Naive thymus-derived CD4-positive, alpha-beta T cell (primary cell): ENCODE measurements at places on chromosomes 16 and 17.

GRCh38 chr16:71631776-71632175 lies 5.8 kb downstream of the MARVELD3 start:
- no peak for DNase-seq

DNA sequence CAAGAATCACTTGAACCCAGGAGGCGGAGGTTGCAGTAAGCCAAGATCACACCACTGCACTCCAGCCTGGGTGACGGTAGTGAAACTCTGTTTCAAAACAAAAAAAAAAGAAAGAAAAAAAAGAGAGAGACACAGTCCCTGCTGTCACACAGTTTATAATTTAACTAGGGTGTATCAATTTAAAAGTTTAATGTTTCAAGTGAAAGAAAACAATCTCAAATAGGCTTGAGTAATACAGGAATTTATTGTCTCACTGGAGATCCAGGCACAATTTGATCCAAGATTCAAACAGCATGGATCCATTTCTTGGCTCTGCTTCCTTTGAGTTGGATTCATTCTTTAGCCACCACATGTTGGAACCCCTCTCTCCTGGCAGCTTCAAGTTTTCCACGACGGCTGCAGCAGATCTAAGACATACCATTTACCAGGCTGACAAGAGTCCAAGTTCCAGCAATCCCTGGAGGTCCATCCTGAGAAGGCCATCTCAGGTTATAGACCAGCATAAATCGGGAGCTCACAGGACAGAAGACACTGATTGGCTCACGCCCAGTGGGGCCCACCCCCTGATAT lies 97.5 kb downstream of the YPEL2 start:
- no peak for DNase-seq

DNA sequence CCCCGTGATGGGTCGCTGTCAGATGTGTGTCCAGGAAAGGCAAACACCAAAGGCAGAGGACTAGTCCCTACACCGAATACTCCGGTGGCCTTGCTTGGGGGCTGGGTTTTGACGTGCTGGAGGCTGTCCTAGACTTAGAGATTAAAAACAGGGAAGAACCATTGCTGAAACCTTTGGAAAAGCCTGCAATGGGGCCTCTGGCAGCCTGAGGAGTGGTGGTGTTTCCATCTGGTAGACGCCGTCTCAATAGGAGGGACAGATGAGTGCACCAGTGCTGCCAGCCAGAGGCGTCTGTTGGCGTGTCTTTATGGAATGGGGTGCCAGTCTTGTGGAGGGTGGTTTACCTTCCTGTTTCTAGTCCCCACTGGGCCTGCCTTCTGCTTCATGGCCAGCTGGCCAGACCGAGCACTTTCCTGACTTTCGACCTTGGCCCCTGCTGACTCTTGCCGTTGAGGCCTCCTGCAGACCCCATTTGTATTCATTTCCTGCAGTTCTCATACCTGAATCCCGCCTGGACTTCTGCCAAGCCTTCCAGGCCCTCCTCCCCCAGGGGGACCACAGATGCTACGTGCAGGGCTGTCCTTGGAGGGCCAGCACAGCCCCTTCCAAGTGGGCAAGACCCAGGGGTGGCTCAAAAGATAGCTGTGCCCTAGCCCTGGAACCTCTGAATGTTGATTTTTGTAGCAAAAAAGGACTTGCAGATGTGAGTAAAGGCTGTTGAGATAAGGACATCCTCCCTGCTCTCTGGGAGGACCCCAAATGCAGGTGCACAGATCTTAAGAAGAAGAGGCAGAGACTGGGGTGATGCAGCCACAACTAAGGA lies 1.9 kb upstream of the DNASE1 start:
- no peak for DNase-seq

GRCh38 chr17:14133104-14133503 lies 63.8 kb downstream of the COX10 start:
- DNase-seq = no peak

GRCh38 chr16:84047206-84047605 lies 4.6 kb upstream of the SLC38A8 start:
- no peak for DNase-seq

- no peak for DNase-seq
Measured at GRCh38 chr16:64392456-64392855, 729.4 kb downstream of the CDH11 start.

DNA sequence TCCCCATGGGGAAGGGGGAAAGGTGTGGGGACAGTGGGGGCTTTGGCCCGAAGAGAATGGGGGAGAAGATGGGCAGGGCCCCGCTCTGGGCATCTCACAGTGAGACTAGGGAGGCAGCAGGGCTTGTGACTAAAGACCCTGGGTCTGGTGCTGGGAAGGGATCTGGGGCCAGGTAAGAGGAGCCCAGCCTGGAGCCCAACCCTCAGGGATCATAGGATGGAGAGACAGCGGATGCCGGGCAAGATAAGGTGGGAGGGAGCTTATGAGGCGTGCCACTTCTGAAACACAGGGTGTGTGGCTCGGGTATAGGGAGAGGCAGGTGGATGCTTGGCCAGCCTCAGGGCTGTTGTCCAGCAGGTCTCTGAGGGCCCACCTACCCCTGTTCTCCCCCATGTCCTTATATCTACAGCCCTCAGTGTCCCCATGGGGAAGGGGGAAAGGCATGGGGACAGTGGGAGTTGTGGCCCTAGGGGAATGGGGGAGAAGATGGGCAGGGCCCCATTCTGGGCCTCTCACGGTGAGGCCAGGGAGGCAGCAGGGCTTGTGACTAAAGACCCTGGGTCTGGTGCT lies 15.4 kb downstream of the USP6 start:
- DNase-seq = no peak

DNA sequence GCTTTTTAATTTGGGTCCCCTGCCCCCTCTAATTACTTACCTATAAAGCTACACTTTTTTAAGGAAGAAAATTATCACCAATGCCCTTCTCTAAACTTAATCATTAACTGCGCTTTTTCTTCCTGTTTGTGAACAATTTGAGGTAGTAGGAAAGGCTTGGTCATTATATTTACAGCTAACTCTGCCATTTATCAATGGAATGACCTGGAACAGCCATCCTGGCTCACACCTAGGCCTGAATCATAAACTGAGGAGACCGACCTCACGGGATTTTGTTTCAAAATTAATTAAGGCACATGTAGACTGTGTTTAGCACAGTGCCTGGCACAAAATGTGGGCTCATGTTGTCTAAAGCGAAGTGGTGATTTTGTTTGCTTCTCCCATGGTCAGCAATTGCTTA lies 15.4 kb upstream of the DYNLRB2 start:
- DNase-seq = no peak

DNA sequence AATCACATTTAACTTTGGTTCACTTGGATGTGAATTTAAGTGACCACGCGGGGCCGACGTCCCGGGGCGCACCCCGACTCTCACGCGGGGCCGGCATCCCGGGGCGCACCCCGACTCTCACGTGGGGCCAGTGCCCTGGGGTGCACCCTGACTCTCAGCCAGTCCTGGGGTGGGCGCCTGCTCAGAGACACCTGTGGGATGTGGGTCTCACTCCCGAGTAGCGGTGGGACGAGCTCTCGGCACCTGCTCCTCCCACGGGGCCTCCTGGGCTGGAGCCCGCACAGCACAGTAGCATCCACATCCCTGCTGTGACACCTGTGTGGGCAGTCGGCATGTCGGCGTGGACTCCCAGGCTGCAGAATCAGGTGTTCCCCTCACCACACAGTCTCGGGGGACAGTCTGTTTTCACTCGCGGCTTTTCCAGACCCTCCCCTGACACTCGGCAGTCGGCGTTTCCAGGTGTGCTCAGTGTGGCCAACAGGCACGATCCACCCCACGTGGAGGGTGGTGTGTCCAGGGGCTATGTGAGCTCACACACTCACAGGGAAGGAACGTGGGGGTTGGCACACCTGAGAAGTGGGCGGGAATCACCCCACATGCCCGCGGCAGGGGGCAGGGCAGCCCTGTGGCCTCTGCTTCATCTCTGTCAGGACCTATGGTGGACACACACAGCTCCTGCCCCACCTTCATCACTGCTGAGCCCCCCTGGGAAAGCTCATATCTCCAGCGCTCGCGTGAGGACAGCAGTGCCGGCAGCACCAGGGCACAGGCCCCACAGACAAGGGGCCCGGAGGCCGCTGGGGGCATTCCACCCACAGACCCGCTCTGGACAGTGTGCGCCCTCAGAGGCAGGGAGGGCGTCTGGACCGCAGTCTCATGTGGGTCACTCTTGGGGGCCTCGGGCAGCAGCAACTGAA lies 51.8 kb downstream of the LMF1 start:
- no peak for DNase-seq

- DNase-seq = no peak
Measured at GRCh38 chr17:44584443-44584842, 27.2 kb downstream of the FZD2 start.

DNA sequence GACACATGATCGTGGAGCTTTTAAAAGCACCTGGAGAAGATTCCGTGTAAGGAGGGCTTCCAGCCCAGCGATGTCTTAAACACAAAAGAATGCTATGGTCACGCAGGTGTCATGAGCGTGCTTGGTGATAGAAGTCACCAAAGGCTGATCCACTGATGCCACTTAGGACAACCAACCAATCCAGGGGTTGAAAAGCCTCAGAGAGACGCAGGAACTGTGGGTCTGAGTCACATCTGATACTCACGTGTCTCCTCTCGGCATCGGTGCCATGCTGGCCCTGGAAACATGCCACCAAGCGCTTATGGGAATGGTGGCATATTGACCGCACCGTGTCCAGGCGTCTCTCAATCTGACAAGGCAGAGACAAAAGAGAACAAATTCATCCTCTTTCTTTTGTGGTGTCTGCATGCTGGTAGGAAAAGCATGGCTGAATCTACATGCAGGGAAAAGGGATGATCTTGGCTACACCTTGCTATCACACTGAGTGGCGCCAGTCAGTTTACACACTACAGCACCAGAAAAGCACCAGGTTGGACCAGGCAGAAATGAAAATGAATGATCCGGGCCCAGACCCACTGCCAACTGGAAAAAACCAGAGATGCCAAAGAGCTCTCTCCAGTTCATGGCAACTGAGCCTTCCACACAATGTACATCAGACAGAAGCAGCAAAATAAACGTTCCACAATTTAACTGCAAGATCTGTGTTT lies 38.0 kb downstream of the ARHGAP17 start:
- no peak for DNase-seq

GRCh38 chr17:18925187-18925586 lies 26.8 kb upstream of the SLC5A10 start:
- DNase-seq = peak; percentile 38

- no peak for DNase-seq
Measured at GRCh38 chr17:51479303-51479702, 219.0 kb downstream of the UTP18 start.

DNA sequence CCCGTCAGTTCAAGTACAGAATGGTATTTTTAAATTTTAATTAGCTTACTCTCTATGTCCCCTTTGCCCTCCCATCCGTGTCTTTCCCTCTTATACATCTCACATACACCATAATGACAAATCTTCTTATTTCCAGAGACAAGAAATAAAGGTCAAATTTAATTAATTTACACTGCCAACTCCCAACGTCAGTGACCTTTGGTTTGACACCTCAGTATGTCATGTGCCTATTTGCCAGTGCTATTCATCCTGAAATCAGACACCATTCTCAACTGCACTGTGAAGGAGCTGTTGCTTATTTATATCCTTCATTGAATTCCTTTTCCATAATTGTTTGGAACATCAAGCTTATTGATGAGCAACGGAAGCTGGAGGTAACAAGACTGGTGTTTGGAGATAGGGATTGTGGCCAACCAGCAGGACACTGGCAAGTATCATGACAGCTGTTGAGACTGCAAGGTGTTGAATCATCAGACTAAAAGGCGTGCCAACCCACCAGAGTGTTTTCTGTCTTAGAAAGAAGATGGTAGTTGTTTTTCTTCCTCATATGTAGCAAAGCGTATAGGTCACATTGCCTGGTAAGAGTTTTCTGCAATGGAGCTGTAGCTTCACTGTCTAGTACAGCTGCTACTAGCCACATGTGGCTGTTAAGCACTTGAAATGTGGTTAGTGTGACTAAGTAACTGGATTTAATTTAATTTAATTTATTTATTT lies 12.5 kb downstream of the CALCOCO2 start:
- DNase-seq = no peak

- DNase-seq = peak; percentile 38
Measured at GRCh38 chr17:75288770-75289114, 491 bp downstream of the SLC25A19 start.

- no peak for DNase-seq
Measured at GRCh38 chr16:12303653-12304052, 327.1 kb downstream of the SNX29 start.

- peak; percentile 36 for DNase-seq
Measured at GRCh38 chr16:30010844-30011713, at the start of gene DOC2A. DOC2A (minus strand) TSS chr16:30011027; CDS start chr16:30010222, 805 bp downstream.

- DNase-seq = no peak
Measured at GRCh38 chr16:22265351-22265750, 31.9 kb upstream of the POLR3E start.

DNA sequence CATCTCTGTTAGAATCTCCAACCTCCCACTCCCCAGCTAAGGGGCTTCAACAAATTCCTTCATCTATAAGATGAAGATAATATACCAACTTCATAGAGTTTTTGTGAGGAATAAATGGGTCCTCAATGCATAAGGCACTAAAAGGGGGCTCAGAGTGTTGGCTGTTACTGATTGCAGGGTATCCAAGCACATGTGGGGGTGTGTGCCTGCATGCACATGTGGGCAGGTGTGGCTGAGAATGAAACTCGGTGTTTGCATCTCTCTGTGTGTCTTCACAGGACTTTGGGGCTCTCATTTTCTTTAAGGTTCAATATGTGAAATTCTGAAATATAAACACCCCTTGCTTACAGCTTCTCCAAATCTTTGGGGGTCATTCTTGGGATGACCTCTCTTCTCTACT lies 4.1 kb upstream of the PPP1R9B start:
- no peak for DNase-seq

DNA sequence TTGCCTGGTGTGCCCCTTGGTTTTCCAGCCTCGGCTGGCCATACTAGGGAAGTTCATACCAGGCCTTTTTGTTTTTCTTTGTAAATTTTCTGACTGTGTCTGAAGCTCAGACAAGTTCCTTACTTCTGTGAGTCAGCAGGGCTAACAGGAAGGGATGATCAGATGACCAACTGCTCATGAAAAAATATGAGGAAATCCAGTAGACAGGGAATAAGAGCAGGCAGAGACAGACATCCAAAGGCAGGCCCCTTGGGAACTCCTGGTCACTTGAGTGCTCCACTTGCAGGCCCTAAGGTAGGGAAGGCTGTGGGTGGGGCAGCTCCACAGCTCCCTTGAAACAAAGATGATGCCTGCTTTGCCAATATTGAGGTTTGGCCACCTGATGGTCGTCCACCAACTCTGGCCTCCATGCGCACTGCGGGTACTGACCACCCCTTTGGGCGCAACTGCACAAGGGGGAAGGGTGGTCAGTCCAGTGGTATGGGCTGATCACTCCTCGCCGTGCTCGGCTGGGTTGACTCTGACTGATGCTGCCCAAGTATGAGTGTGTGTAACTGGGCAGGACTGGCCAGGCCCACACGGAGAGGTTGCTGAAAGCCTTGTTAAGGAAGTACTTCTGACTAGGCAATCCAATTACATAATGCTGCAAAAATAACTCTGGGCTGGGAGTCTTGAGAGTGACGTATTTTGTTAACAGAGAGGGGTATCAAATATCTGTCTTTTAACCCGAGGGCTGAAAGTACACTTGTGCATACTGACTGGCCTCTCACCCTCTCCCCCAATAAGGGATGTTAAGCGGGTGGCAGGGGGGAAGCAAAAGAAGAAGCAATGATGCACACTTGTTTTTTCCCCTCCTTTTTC lies 20.8 kb upstream of the ZFHX3 start:
- DNase-seq = no peak

GRCh38 chr17:76781056-76781982 lies 43.4 kb downstream of the MFSD11 start:
- no peak for DNase-seq
